HS-27A (cell line): ENCODE measurements at places on chromosomes 5 and 9.

DNA sequence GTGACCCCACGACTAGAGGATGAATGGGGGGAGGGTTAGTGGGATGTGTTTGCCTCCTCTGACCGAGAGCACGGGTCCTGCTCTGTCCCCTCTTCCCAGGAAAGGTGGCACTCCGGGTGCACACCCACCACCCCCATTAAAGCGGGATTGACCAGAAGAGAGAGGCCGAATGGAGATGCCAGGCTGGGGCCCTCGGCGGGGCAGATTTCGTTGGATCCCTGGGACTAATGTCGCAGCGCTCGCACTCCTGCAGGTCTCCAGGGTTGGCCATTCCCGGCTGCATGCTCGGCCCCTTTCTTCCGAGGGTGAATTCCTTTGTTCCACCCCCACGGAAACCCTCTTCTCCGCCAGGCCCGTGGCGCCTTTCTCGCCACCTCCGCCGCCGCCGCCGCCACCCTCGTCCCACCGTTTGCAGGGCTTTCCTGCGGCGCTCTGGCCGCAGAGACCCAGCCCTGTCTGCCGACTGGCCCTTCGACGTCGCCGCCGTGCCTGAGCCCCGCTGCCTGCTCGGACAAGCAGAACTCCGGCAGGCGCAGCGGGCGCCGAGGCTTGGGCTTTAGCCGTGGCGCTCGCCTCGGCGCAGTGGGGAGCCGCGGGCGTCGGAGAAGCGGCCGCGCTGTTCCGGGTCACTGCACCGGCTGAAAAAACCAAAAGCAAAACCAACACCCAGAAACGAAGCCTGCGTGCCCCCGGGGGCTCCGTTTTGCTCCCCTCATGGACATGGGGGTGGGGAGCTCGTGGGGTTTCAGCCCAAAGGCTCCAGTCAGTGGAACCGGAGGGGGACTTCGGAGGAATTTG is 11.8 kb downstream of the LMX1B start:
- no peak for DNase-seq

- no peak for DNase-seq
Observed at GRCh38 chr5:96683392-96683791, 21.2 kb downstream of the CAST start.

GRCh38 chr5:157864067-157864466 is 5.1 kb upstream of the CLINT1 start:
- no peak for DNase-seq

DNA sequence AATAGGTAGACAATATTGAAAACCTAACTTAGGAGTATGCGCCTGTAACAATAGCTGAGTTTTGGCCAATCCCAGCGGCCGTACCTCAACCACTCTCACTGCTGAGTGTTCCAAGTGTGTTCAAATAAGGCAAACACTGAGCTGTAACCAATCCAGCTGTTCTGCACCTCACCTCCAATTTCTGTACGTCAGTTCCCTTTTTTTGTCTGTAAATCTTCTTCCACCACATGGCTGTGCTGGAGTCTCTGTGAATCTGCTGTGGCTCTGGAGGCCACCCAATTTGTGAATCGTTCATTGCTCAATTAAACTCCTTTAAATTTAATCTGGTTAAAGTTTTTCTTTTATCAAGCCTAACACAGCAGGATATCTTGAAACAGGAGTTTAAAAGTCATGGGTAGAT is 116.3 kb downstream of the SLC28A3 start:
- no peak for DNase-seq

- no peak for DNase-seq
Observed at GRCh38 chr5:179306191-179307012, 38.9 kb downstream of the ADAMTS2 start.

DNA sequence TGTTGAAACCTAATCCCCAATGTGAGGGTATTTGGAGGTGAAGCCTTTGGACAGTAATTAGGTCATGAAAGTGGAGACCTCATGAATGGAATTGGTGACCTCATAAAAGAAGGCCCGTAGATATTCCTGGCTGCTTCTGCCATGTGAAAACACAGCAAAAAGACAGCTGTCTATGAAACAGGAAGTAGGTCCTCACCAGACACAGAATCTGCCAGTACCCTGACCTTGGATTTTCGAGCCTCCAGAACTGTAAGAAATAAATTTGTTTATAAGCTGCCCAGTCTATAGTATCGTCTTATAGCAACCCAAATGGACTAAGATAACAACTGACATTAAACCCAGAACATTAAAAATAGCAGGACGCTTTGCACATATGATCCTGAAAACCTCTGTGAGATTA is 371.1 kb downstream of the SPOCK1 start:
- no peak for DNase-seq

DNA sequence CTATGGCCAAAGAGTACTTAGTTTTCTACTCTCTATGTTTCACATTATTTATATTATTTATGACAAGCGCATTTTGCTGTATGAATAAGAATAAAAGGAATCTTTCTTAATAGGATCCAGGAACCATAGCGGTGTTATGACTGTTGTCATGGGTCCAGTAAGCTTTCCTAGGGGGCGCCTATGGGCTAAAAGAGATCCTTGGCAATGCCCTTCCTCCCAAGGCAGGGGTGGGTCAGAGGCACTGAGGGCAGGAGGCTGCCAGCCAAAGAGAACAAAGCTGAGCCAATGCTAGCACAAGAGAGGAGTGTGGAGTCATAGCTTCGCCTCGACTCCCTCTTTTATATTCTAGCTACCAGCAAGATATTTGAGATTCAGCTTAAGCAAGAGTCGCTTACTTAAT is 98.4 kb upstream of the GNAQ start:
- DNase-seq: no peak

DNA sequence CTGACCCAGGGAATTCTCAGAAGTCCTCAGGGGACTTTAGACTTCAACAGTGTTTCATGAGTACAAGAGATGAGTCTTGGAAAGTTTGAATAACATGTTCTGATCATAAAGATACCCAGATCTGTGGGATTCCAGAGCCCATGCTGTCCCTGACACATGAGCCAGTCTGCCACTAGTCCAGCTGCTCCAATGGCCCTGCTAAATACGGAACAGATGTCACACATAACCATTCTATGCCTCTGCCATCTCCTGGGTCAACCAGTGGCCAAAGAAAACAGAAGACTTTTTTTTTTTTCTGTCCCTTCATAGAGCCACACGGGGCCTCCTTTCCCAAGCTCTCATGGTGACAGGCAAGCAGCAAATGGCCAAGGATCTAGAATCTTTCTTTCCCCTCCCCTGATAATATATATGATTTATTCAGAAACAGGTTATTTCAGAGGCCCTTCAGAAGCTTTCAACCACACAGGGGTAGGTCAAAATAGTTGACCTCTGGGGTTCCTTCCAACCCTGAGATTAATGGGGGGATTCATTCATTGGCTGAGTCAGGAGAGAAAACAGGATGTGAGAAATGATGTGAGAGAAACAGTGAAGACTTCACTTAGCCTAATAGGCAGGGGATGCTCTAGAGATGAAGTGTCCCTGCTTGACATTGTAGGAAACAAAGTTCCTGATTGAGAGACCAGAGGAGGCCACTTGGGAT is 367.7 kb downstream of the CDK5RAP2 start:
- no peak for DNase-seq

GRCh38 chr5:52725065-52725746 is 62.5 kb upstream of the ITGA1 start:
- DNase-seq: no peak

DNA sequence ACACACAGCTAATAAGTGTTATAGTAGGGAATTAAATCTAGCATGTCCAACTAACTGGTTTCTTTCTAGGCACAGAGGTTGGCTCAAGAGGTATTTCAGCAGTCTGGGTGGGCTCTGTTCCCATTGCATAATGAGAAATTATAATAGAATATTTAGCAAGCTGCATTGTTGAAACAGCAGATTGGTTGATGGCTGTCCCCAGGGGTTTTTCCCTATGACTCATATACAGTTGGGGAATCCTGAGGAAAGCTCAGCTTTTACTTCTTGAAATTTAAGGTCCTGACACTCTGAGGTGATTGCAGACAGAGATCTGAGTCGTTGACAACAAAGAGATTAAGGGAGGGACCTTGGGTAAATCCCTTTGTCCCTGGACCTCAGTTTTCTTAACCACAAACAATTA is 38.3 kb upstream of the TNFSF8 start:
- no peak for DNase-seq

DNA sequence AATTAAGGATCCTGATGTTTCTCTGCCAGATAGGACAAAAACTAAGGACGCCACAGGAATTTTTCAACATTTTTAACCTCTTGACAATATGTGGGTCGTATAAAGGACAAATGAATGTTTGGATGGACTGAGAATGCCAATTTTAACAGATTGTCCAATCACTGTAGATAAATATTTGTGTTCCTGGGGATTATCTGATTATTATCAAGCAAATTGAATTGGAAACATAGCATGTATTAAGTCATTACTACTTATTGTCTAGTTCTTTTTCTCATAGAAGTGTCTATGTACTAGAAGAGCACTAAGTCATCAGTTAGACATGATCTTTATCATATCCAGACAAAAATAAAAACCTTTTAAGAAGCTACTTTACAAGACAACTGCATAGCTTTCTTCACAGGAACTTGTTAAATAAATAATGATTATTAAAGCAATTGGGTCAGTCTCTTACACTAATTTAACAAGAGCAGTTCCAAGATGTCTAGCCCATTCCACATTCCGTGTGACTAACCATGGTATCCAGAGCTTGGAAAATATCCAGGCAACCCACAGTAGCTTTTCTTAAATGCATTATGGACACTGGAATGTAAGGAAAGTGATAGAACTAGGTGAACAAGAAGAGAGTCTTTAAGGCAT is 127.5 kb upstream of the CDKN2B start:
- DNase-seq: no peak

DNA sequence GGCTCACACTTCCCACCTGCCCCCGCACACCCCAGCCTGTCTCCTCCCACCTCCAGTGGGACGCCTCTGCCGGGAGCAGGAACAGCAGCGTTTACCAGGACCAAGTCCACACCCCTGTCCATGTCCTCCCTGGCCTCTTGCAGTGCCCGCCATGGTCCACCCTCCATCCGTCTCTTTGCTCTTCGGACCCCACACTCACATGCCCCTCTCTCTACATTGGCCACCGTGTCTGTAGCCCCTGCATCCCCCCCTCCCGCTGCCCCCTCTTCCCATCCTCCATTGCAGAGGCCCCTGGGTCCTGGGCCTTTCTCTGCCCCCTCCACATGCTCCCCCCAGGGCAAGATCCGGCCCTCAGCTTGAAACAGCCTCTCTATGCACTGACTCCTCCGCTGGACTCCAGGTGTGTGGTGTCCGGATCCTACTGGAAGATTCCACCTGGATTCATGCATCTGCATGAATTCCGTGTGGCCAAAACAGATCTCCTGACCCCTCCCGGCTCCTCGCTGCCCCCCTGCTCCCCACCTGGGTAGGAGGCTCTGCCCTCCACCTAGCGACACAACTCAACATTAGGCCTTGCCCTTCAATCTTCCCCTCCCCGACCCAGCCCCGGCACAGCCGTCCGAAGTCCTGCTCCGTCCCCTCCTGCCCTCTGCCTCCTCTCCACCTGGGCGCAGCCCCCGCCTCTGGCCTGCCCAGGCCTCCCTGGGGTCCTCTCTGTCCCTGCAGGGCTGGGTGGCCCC is 168.5 kb downstream of the OLFM1 start:
- DNase-seq: no peak

DNA sequence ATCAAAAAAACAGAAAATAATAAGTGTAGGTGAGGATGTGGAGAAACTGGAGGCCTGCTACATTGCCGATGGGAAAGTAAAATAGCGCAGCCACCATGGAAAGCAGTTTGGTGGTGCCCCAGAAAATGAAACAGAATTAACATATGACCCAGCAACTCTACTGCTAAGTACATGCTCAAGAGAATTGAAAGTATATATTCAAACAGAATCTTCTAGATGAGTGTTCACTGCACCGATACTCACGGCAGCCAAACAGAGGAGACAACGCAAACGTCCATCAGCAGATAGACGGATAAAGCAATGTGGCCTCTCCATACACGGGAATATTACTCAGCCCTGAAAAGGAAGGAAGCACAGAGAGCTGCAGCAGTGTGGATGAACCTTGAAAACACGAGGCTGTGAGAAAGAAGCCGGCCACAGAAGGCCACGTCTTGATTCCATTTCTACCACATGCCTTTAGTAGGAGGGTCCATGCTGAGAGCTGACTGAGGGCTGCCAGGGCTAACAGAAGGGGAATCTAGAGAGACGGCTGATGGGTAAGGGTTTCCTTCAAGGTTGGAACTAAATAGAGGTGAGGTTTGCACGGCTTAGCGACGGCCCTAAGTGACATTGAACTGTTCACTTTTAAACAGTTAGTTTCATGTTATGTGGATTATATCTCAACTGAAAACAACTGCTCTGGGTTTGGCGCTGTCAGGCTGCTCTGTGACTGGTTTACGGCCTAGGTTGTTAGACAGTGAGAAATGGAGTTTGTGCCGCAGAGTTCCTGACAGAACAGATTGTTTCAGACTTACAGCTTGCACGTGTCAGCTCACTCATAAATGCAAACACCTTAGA is 29.8 kb downstream of the AHRR start:
- DNase-seq: no peak

- DNase-seq: no peak
Observed at GRCh38 chr5:3373391-3373790, 222.2 kb upstream of the IRX1 start.

DNA sequence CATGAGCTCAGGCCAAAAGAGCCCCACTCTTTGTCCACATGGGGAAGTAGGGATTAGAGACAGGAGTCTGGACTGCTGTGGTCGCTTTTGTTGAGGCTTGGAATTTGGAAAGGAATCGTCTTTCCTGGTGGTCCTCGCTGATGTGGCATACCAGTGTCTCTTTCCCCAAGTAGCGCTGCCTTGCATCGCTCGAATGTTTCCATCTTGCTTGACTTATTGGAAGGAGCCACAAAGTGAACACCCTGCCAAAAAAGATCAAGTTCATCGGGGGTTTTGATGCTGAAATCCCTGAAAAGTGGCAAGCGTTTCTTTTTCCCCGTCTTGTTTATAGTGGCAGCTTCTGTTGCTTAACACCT is 161.3 kb downstream of the MACROH2A1 start:
- no peak for DNase-seq

DNA sequence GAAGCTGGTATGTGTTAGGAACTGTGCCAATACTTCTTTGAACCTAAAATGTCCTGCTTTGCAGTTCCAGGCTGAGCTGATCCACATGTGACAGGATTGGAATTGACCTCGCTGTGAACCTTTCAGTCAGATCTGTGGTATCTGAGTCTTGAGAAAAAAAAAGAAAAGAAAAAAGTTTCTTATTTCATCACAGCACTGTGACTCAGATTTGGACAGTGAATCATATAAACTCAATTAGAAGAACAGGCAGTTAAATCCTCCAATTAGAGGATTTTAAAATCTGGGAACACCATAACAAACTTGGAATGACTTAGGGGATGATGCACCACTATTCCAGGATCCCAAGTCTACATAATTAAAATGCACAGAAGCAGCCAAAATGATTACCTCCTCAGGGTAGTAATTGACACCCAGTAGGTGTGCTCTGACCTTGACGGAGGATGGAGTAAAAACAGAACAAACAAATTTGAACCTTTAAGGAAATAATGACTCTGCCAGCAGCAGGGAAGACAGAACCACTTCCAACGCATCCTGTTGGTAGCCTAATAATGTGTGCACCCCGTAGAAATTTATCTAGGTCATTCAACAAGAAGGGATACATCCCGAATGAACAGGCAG is 57.8 kb upstream of the RAI14 start:
- peak; percentile 55 for DNase-seq
